HFFc6 (cell line): ENCODE measurements at places on chromosomes 16 and 17. TPM values are rescaled to one million over a fixed set of nuclear protein-coding genes. Genes with fewer than 3 reads are reported as not detected.

DNA sequence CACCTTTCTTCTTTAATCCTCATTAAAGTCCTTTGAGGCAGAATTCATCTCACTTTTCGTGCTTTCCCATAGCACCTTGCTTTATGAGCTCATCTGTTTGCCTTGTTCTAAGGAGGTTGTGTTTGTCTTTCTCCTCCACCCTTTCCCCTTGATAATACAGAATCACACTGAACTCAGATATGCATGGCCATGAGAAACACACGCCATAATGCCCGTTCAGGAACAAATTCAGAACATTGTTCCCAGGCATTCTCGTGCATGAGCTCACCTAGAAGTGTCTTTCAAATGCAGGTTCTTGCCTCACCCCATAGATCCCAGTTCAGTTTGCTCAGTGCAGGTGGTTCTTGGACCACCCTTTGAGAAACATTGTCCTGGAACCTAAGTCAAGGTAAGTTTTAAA is 71.1 kb downstream of the TMEM114 start:
- no peak for DNase-seq

- DNase-seq, result no peak
Measured at GRCh38 chr17:55163408-55163807, 101.4 kb upstream of the HLF start.

DNA sequence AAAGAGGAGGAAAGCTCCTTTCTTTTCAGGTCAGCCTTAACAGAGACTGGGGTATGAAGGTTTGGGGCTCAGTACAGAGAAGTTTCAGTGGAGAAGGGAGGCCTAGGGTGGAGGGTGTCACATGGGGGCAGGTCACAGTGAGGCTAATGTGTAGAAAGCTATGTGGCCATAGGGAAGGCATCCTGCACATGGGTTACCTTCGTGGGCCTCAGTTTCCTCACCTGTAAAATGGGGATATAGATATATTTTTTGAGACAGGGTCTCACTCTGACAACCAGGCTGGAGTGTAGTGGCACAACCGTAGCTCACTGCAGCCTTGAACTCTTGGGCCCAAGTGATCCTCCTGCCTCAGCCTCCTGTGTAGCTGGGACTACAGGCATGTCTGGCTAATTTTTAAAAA is 41.8 kb downstream of the EMP2 start:
- no peak for DNase-seq

GRCh38 chr16:11006656-11007055 is 62.3 kb downstream of the CLEC16A start:
- no peak for DNase-seq

- DNase-seq, result no peak
Measured at GRCh38 chr17:82705756-82706155, 7.3 kb upstream of the RAB40B start.

- no peak for DNase-seq
Measured at GRCh38 chr17:30454635-30455034, 22.6 kb upstream of the GOSR1 start.

- DNase-seq, result no peak
Measured at GRCh38 chr17:49708515-49709183, 885 bp upstream of the SLC35B1 start.

DNA sequence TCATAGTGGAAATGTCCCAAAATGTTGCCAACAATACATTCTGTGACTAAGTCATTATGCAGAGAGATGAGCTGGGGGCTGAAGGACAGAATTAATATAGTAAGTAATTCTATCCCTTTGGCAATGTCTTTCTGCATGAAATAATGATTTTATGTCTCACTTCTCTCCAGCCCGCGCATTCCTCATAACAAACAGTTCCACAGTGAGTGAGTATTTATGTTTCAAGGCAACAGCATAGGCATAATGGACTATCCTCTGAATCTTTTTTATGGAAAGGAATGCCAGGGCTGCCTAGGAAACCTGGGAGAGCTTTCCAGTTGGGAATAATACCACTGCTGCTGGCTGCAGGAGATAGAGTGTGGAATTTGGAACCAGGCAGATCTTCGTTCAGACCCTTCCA is 477.7 kb downstream of the HS3ST4 start:
- DNase-seq, result no peak

GRCh38 chr17:10177131-10177912 is 21.1 kb downstream of the GAS7 start:
- no peak for DNase-seq

TNS4 gene
- total RNA-seq, result not detected in 2 replicates

SOX9 gene
- 0.71 to 3.3 TPM (median 2.6 TPM) in 3 replicates for total RNA-seq

KIF19 gene
- total RNA-seq, result not detected in 3 replicates

ZSCAN10 gene
- not detected in 3 replicates for total RNA-seq

MED31 gene
- 20.9 to 23.9 TPM (median 23.5 TPM) in 3 replicates for total RNA-seq

ANKFY1 gene
- 40.4 to 42.6 TPM (median 41.0 TPM) in 3 replicates for total RNA-seq

CRHR1 gene
- total RNA-seq, result not detected in 3 replicates

KLHL10 gene
- total RNA-seq, result not detected in 3 replicates
